ENCODE measurements at places on chromosomes 3 and 15.

GRCh38 chr3:170355738-170356595 is 1.5 kb upstream of the SKIL start:
- peak; percentile 73 for DNase-seq

GRCh38 chr3:153290268-153291015 is 128.4 kb downstream of the RAP2B start:
- DNase-seq, result peak; percentile 38

GRCh38 chr3:12195231-12195630 is 36.5 kb upstream of the TIMP4 start:
- DNase-seq, result no peak

DNA sequence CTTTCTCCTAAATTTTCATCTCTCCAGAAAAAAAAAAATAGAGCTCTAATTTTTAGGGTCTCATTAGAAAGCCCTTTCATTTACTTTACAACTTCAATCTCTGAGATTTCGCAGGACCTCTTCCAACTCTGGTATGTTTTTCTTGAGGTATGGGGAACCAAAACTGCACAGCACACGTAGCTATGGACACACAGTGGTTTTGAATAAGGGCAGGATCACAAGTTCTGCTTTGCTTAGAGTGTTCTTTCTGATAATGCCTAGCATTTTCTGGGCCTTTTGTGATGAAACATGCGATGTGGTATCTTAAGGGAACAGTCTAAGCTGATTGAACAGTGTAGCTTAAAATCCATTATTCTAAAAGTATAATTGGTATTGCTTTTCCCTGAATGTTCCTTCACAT is 25.3 kb downstream of the ZNF592 start:
- no peak for DNase-seq

DNA sequence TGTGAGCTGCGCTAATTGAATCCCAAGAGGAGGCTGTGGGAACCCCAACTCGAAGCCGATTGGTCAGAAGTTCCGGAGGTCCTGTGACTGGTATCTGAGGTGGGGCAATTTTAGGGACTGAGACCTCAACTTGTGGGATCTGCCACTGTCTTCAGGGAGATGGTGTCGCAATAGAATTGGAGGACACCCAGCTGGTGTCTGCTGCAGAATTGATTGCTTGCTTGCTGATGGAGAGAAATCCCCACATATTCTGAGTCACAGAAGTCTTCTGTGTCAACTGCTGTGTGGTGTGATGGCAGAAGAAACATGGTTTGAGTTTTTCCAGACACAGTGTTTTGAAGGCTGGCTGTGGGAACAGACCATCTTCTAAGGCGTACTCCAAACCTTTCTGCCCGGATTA is 99.7 kb upstream of the PLXNA1 start:
- DNase-seq, result no peak

- DNase-seq, result no peak
Measured at GRCh38 chr3:42729404-42730145, 27.0 kb upstream of the HHATL start.

GRCh38 chr3:23501201-23501802 is 298.2 kb downstream of the UBE2E2 start:
- DNase-seq, result no peak

- peak; percentile 97 for DNase-seq
Measured at GRCh38 chr15:66700802-66701421, 1.1 kb upstream of the SMAD6 start.

GRCh38 chr3:146491303-146491702 is 21.9 kb upstream of the PLSCR2 start:
- DNase-seq, result no peak

DNA sequence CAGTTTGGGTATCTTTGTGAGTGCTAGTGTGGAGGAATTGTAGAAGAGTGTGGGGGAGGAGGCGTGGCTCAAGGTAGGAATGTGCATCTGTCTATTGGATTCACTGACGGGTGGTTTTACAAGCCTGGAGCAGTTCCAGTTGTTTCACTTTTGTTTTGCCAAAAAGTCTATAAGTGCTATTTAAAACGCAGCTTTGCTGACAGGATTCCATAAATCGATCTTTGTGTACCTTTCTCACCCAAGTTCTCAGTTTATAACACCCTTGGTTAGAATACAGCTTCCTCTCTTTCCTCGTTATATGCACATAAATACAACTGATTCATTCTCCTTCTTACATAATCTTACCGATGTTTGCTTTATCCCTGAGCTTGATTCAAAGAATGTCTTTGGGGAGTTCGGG is 123.2 kb upstream of the UBE2E2 start:
- DNase-seq, result no peak

Data from HT-29 (cell line).